ENCODE measurements at places on chromosomes 7 and 10.

DNA sequence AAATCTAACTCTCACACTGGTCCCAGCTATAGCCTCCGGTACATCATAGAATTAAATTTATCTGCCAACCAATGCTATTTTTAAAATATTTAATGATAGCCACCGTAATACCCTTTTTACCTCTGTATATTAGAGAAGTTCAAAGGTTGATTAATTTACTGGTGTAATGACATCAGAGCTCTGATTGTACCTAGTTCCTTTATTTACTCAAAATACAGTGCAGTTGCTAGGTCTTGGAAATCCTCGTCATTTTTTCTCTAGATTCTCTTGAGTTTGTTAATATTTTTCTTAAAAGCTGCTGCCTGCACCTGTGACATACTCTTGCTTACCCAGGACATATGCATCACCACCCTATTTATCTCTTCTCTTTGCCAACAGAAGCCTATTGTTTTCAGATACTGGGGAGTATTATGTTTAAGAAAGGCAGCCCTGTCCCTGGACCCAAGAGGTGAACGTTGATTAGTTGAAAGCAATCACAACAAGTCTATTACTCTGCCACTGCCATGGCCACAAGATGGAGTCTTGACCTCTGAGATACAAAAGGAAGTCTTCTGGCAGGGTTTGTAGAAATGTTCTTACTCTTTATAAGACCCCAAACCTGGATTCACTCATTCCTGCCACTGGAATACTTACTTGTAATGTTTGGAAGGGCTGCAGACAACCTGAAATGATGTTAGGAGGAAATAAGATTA lies 25.6 kb upstream of the TMEM26 start:
- DNase-seq = no peak

GRCh38 chr10:77744245-77744644 lies 106.6 kb upstream of the KCNMA1 start:
- no peak for DNase-seq

DNA sequence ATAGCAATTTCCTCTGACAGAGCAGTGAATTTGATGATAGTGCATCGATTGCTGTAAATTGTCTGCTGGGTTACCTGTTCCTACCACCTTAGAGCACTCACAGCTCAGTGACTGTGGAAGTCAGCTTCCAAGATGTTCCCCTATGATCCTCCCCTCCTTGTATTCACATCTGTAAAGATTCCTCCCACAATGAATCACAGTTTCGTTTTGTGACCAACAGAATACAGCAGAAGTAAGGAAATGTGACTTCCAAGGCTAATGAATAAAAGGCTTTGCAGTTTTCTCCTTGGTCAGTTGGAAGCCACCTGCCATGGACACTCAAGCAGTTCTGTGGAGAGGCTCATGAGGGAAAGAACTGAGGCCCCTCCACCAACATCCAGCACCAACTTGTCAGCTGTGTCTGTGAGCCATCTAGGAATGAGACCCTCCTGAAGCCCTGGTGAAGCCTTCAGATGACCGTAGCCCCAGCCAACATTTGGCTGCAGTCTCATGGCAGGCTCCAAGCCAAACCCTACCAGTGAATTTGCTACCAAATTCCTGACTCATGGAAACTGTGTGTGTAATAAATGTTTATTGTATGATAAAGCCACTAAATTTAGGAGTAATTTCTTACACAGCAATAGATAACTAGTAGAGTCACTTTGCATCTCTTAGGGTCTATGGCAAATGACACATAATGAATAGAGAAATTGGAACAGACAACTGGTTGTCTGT lies 309.5 kb upstream of the NPVF start:
- DNase-seq = no peak

- no peak for DNase-seq
Measured at GRCh38 chr7:13524076-13524475, 465.4 kb downstream of the ETV1 start.

DNA sequence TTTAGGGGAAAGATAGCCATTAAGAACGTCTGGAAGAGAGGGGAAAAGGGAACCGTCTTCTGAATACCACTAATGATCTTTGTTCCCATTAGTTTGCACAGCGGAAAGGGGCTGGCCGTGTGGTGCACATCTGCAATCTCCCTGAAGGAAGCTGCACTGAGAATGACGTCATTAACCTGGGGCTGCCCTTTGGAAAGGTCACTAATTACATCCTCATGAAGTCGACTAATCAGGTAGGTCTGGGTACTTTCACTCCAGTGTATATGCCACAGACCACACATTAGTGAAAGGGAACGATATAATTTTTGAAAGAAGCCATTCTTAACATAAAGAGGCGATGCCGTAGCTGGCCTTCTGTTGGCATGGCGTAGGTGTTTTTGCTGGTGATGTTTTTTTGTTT lies 74.3 kb upstream of the PDCD4 start:
- DNase-seq = no peak

DNA sequence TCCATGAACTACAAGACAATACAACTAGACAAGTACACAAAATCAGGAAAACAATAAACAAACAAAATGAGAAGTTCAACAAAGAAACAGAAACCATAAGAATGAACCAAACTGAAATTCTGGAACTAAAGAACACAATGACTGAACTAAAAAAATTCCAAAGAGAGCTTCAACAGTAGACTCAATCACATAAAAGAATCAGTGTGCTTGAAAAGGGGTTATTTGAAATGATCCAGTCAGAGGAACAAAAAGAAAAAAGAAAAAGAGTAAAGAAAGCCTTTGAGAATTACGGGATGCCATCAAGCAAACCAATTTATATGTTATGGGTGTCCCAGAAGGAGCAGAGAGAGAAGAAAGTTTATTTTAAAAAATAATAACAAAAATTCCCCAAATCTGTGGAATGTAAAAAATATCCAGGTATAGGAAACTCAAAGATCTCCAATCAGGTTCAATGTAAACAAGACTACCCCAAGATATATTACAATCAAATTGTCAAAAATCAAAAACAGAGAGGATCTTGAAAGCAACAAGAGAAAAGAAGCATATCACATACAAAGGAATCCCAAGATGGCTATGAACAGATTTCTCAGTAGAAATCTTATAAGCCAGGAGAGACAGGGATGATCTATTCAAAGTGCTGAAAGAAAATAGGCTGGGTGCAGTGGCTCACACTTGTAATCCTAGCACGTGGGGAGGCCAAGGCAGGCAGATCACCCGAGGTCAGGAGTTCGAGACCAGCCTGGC lies 18.7 kb downstream of the COG5 start:
- DNase-seq = no peak

DNA sequence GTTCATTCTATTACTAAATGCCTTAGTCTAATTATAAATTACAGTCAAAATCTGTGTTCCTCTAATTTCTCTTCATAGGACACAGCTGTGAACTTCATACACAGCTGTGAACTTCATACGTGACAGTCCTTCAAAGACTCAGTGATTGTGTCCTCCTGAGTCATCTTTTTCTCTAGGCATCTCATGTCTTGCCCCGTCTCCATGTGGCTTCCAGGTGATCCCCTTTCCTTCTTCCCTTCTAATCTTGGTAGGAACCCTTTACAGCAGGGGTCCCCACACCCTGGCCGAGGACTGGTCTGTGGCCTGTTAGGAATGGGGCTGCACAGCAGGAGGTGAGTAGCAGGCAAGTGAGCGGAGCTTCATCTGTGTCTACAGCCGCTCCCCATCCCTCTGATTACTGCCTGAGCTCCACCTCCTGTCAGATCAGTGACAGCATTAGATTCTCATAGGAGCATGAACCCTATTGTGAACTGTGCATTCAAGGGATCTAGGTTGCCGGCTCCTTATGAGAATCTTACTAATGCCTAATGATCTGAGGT lies 14.0 kb upstream of the EIF5AL1 start:
- DNase-seq = no peak

DNA sequence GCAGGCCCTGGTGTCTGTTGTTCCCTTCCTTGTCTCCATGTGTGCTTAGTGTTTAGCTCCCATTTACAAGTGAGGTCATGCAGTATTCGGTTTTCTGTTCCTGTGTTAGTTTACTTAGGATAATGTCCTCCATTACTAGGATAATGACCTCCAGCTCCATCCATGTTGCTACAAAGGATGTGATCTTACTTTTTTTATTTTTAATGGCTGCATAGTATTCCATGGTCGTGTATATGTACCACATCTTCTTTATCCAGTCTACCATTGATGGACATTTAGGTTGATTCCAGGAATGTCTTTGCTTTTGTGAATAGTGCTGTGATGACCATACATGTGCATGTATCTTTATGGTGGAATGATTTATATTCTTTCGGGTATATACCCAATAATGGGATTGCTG lies 333.4 kb downstream of the EXOC4 start:
- DNase-seq = no peak

Measured in activated T-cell treated with anti-CD3 and anti-CD28 coated beads for 4 hours (primary cell).